Stimulated activated CD8-positive, alpha-beta memory T cell treated with anti-CD3 and anti-CD28 coated beads, Interleukin-15, amount 100 ng/mL, for 24 hours (primary cell): ENCODE measurements at places on chromosomes 16 and 17.

- DNase-seq: no peak
These were observed 43.6 kb upstream of the ANKFY1 start for GRCh38 chr17:4307179-4307930.

GRCh38 chr16:81597079-81597658 is 152.6 kb downstream of the CMIP start:
- DNase-seq: no peak

- DNase-seq: no peak
These were observed 135.5 kb upstream of the MYOCD start for GRCh38 chr17:12530161-12530560.

DNA sequence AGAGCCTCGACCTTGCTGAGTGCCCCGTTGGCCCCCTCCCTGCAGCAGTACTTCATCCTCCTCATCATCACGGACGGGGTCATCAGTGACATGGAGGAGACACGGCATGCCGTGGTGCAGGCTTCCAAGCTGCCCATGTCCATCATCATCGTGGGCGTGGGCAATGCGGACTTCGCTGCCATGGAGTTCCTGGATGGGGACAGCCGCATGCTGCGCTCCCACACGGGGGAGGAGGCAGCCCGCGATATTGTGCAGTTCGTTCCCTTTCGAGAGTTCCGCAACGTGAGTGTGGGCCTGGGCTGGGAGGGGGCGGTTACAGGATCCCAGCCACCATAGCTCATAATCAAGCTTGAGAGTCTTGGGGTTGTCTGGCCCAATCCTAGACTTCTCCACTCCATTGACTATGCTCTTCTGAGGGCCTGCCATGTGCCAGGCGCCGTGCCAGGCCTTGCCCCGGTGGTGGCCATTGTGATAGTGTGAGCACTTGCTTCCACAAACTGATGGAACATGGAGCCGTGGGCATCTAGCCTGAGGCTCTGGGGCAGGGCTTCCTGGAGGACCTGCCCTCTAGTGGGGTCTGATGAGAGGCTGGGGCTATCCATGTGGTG is 39.7 kb downstream of the PSME3IP1 start:
- DNase-seq: no peak

- no peak for DNase-seq
These were observed 3.6 kb upstream of the HS3ST3B1 start for GRCh38 chr17:14297161-14297851.

DNA sequence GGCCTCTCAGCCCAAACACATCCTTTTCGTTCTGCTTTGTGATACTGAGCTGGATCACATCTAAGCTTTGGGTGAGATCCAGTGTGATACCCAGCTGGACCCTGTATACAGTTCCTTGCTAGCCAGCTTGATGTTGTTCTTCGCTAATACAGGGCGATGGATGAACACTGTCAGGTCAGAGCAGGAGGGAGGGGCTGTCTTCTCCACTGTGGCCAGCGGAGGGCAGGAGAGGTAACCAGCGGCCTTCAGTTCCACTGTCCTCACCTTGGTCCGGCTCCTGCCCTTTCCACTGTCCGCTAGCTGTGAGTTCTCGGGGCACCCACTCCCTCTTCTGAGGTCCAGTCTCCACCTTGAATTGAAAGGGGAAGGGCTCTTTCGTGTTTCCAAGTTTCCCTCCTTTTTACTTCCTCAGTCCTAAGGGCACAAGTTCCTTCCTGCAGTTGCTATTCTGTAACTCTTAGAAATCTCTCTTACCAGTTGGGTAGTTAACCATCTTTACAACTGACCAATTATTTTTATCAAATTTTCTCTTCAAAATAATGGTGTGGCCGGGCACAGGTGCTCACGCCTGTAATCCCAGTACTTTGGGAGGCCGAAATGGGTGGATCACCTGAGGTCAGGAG is 3.0 kb upstream of the ZNF213 start:
- DNase-seq: no peak

- DNase-seq: no peak
These were observed 902.5 kb downstream of the KCNJ2 start for GRCh38 chr17:71071837-71072236.

- DNase-seq: no peak
These were observed 5.3 kb downstream of the SHPK start for GRCh38 chr17:3630781-3631180.

- no peak for DNase-seq
These were observed 10.4 kb downstream of the KPNB1 start for GRCh38 chr17:47660064-47660492.

- DNase-seq: no peak
These were observed 35.9 kb upstream of the HAS3 start for GRCh38 chr16:69069504-69069903.

DNA sequence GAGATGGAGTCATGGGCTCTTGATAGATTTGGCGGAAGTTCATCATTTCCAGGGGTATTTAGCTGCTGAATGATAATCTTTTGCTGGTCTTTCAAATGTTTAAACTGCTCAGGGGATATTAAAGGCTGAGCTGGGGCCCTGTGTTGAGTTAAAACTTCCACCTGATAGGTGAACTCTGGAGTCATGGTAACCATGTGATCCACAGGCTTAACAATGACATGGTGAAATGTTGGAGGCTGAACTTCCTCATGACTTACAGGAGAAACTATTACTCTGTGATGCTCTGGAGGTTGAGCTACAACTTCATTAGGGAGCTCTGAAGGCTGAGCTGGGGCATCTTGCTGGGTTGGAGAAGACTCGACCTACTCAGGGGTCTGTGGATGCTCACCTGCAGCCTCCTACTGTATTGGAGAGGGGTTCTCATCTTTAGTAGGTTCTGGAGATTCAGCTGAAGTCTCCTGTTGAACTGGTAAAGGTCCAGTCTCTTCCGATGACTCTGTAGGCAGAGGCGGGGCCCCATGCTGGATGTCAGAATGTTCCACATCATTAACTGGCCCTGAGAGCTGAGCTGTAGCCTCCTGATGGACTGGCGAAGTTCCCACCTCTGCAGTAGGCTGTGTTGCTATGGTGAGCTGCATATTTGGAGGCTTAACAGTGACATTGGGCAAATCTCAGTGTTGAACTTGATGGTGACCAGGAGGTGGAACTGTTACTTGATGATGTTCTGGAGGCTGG is 24.2 kb downstream of the RDM1 start:
- DNase-seq: no peak

GRCh38 chr17:55726440-55726839 is 3.8 kb upstream of the TMEM100 start:
- no peak for DNase-seq

- no peak for DNase-seq
These were observed 734.2 kb upstream of the KIF2B start for GRCh38 chr17:53088481-53088880.

- DNase-seq: no peak
These were observed 1.8 kb upstream of the HELZ start for GRCh38 chr17:67246653-67247415.

- DNase-seq: no peak
These were observed at the start of gene NECAB2 for GRCh38 chr16:83967838-83968305. NECAB2 (plus strand) TSS chr16:83968244; CDS start chr16:83968649, 405 bp downstream.

GRCh38 chr16:20377181-20377580 is 24.7 kb upstream of the UMOD start:
- DNase-seq: no peak

- DNase-seq: no peak
These were observed 504 bp downstream of the FOXC2 start for GRCh38 chr16:86566966-86567700.

- no peak for DNase-seq
These were observed 3.3 kb upstream of the CSNK2A2 start for GRCh38 chr16:58201163-58201562.

- peak; percentile 84 for DNase-seq
These were observed at the start of gene B9D1 for GRCh38 chr17:19362277-19363113. B9D1 (minus strand) TSS chr17:19362723; CDS start chr17:19362569, 154 bp downstream.

DNA sequence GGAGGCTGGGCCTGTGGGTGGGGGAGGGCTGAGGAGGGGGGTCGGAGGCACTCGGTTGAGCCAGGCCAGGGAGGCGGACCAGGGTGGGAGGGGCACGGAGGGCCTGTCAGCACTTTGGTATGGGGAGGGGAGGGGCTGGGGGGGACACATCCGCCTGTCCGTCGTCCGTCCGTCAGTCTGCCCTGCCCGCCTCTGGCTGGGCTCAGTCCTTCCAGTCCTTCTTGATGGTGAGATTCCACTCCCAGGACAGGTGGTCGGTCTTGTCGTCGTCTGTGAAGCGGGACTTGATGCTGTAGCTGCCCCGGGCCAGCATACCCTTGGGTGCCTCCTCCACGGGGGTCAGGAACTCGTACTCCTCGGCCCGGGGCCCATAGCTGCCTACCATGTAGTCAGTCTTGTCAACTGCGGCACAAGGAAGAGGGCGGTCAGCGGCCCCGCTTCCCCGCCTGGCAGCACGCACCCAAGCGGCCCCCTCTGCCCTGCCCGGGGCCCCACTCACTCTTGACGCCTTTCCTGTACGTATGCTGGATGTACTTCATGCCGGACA is 2.4 kb downstream of the ARHGDIA start:
- DNase-seq: no peak

- DNase-seq: no peak
These were observed 82.7 kb downstream of the MAP2K6 start for GRCh38 chr17:69497161-69497560.
